ENCODE measurements at places on chromosomes 6 and 20. TPM values are rescaled to one million over a fixed set of nuclear protein-coding genes. Genes with fewer than 3 reads are reported as not detected.

Gene C6orf132
- 35.1 TPM for total RNA-seq

GRCh38 chr6:44652547-44652946, 265.0 kb downstream of the CDC5L start:
- no peak for DNase-seq
- no peak overlapping the region for H3K27ac ChIP-seq
- H3K4me3 ChIP-seq = no peak overlapping the region

DNA sequence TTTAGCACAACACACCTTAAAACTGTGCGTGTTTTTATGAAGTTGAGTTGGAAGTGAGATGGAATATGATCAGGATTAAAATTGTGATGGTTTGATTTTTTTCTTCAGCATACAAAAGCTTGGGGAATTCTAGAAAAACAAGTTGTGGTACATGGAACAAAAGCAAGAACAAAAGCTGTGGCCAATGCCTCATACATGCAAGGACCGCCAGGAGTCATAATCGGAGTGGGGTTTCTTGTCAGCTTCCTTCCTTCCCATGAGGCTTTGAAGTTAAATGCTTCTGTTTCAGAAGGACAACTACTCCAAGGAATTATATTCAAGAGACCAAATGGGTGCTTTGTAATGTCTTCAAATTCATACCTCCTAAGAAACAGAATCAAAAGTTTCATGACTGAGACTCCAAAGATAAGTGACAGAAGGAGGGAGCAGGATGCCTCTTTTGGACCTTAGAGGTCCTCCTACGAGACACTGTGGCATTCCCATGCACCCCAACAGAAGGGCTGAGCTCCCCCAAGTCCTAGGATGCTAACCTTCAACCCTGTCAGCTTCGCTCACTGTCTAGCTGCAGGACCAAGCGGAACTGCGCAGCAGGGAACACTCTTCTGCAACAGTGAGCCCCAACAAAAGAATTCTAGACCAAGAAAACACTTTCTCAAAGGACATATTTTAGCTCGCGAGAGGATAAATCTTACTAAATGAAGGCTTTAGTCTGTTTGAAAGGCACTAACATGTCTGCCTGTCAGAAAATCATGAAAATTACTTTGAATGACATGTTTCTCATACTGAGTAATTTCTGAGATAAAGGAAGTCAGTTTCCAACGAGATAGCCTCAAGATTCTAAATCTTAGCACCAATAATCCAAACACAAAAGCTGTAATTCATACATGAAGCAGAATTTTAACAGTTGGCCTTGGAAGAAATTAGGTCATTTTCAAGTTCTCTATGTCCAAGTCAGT, 108.5 kb upstream of the NHSL1 start:
- DNase-seq = no peak
- no peaks in the 10 kb centered on the region for H3K36me3 ChIP-seq
- no peaks in the 10 kb centered on the region for H3K4me1 ChIP-seq
- no peaks in the 10 kb centered on the region for H3K27me3 ChIP-seq

Gene MEI4
- not detected for total RNA-seq

DNA sequence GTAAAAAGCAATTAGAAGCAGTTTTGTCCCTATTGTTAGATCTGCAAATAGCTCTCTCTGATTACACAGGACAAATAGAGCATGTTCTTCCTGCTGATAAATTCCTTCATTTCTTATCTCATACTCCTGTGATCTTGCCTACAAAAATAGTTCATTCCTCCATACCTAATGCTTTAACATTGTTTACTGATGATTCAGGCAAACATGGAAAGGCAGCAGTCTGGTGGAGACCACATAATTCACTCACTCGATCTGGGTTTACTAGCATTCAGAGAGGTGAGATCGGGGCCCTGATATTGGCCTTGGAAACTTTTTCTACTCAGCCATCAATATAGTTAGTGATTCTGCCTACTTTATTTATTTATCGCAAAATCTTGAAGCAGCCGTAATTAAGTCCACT, 20.2 kb downstream of the HLA-DPA1 start:
- H3K27ac ChIP-seq = no peak overlapping the region
- H3K4me1 ChIP-seq = no peaks in the 10 kb centered on the region
- H3K4me3 ChIP-seq = no peak overlapping the region

GRCh38 chr6:36694616-36695015, 3.0 kb upstream of the RAB44 start:
- H3K4me1 ChIP-seq = no peaks in the 10 kb centered on the region
- no peaks in the 10 kb centered on the region for H3K36me3 ChIP-seq
- H3K4me3 ChIP-seq = no peak overlapping the region
- no peaks in the 10 kb centered on the region for H3K27me3 ChIP-seq
- no peak for DNase-seq
- H3K27ac ChIP-seq = no peak overlapping the region

DNA sequence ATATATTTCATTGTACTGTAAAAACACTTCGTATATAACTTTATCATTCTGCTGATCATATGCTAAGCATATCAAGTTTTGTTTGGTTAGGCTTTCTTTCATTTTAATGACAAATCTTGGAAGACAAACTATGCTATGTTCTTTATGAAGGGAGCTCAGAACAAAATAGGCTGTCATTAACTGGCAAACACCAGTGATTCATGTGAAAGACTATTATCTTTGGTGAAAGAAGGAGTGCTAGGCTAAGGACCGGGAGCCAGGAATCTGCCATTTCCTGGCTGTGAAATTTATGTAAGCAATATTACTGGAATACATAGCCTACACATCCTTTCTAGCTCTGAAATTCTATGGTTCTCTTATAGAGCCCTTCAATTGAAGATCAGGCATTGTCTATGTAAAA, 136.2 kb upstream of the CCN2 start:
- H3K27ac ChIP-seq = no peak overlapping the region
- H3K27me3 ChIP-seq = no peaks in the 10 kb centered on the region
- no peak for DNase-seq
- H3K4me3 ChIP-seq = no peak overlapping the region
- H3K4me1 ChIP-seq = no peaks in the 10 kb centered on the region

- no peak for DNase-seq
- no peak overlapping the region for H3K4me3 ChIP-seq
- no peak overlapping the region for H3K27ac ChIP-seq
- no peaks in the 10 kb centered on the region for H3K4me1 ChIP-seq
These were observed 54.5 kb downstream of the IPCEF1 start for GRCh38 chr6:154301839-154302752.

Gene MOG
- not detected for total RNA-seq

GRCh38 chr6:157711060-157711459, 112.0 kb upstream of the SNX9 start:
- H3K36me3 ChIP-seq = no peaks in the 10 kb centered on the region
- H3K4me3 ChIP-seq = no peak overlapping the region
- no peak for DNase-seq
- H3K27me3 ChIP-seq = no peaks in the 10 kb centered on the region

DNA sequence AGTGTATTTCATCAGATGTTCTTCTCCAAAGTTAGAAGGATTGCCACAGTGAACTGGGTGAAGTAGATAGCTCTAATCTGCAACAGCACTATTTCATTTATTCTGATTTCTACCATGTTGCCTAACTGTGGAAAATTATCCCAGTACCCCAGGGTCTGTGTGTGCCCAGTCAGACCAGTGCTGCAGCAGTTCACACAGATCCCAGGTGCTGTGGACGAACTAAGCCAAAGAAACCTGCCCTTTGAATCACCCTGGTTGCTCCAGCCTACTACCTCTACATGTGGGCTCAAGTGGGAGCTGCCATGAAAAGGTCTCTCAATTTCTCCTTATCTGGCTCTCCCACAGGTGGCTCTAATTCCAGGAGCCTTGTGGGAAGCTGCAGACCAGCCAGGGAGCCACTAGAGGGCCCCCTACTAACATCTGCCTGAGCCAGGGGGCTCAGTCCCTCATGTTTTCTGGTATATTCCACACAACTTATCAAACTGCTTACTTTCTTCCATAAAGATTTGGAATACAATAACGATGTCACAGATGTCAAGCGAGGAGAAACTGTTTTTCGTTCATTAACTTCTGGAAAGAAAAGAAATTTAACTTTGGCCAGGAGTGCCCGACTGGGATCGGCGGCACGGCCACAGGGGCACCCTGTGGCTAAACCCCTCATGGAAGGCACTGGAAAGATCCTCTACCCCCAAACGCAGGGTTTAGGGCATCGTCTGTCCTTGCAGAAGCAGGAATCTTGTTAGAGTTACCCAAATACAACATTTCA, 31.6 kb upstream of the LY86 start:
- no peaks in the 10 kb centered on the region for H3K36me3 ChIP-seq
- H3K27me3 ChIP-seq = no peaks in the 10 kb centered on the region

DNA sequence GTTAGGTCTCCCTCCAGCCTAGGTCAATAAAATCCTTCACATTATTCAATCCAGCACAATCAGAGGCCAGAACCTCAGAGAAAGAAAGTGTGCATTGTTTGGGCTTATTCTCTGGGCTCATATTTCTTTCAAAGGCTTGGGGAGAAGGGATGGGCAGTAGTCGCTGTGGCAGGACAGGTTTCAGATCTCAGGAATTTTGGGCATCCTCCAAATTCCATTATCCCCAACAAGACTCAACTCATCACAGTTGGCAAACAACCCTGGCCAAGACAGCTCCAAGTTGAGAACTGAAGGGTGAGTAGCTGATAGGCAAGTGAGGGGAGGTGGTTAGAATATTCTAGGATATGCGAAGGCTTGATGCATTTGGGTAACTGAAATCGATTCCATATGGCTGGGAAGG, 27.2 kb upstream of the CHD6 start:
- H3K4me1 ChIP-seq = no peaks in the 10 kb centered on the region
- no peaks in the 10 kb centered on the region for H3K36me3 ChIP-seq
- H3K27me3 ChIP-seq = no peaks in the 10 kb centered on the region
- no peak for DNase-seq

Gene SMIM13
- total RNA-seq = 6.3 TPM

DNA sequence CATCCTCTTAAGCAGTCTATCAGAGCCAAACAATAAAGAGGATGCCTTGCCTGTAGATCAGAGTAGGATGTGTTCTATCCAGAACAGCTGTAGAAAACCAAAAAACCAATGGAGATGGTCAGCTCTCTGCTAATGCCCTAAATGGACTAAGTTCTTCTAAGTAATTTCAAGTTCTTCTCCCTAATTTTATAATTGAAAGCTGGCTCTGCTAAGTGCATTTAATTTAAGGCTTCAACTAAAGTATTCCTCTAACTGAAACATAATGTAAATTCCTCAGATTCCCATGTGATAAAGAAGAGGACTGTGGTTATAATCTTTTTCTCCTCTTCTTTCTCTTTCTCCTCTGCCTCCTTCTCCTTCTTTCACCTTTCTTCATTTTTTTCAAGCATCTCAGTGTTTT, 709.5 kb downstream of the KIF16B start:
- H3K27me3 ChIP-seq = no peaks in the 10 kb centered on the region
- no peak overlapping the region for H3K4me3 ChIP-seq
- H3K4me1 ChIP-seq = no peaks in the 10 kb centered on the region
- H3K27ac ChIP-seq = no peak overlapping the region

Gene WFDC10B
- not detected for total RNA-seq

DNA sequence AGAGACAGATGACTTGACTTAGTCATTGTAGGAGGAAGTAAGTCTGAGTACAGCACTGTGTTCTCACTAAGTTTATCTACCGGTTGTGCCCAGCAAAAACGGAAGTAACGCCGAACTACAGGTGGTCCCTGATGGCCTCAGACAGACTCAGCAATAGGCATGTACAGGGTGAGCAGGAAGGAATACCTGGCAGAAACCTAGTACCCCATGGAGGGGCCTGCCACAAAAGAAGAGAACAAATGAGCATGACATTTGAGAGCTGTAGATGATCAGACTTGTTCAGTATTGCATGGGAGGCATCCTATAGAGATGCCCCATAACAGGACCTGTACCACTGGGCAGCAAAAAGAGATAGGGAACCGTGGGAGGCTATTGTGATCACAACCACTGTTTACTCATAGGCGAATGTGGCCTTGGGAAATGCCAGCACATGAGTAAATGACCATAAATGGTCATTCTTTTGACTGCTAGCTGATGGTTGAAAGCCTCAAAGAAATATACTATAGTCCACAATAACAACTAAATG, 106.4 kb upstream of the TAB2 start:
- no peaks in the 10 kb centered on the region for H3K36me3 ChIP-seq
- H3K4me1 ChIP-seq = no peaks in the 10 kb centered on the region
- no peak overlapping the region for H3K4me3 ChIP-seq
- H3K27me3 ChIP-seq = no peaks in the 10 kb centered on the region

DNA sequence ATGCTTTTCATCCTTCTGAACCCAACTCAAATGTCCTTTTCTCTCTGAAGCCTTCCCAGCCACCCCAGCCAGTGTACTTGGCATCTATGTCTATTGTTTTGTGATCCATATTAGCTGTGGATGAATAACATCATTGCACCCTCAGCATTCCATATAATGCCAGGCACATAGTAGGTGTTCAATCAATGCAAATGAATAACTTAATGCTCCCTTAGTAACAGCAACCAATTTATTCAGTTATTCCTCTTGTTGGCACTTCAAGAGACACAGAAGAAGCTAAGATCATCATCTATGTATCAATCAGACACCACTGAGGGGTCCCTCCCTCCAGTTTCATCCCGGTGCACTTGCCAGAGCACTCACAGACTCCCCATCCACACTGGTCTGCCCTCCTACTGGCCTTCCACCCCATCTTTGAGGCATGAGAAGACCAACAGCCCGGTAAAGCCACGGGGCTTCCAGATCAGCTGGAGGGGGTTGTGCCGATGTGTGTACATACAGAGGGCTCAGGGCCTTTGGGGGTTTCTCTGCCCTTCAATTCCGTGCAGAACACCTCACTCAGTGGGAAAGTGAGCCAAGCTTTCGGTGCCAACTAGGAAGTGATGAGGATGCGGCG, 2.4 kb upstream of the TAF8 start:
- peak overlapping the region; percentile 81 for H3K27ac ChIP-seq
- H3K4me1 ChIP-seq = peaks cover 27% of the 10 kb centered on the region
- H3K4me3 ChIP-seq = peak overlapping the region; percentile 73
- no peaks in the 10 kb centered on the region for H3K36me3 ChIP-seq

GRCh38 chr6:167861424-167861823, 34.7 kb downstream of the AFDN start:
- no peaks in the 10 kb centered on the region for H3K4me1 ChIP-seq
- no peak overlapping the region for H3K4me3 ChIP-seq
- H3K36me3 ChIP-seq = no peaks in the 10 kb centered on the region
- H3K27ac ChIP-seq = no peak overlapping the region
- no peaks in the 10 kb centered on the region for H3K27me3 ChIP-seq

Gene ADGRF5
- total RNA-seq = 3.3 TPM

DNA sequence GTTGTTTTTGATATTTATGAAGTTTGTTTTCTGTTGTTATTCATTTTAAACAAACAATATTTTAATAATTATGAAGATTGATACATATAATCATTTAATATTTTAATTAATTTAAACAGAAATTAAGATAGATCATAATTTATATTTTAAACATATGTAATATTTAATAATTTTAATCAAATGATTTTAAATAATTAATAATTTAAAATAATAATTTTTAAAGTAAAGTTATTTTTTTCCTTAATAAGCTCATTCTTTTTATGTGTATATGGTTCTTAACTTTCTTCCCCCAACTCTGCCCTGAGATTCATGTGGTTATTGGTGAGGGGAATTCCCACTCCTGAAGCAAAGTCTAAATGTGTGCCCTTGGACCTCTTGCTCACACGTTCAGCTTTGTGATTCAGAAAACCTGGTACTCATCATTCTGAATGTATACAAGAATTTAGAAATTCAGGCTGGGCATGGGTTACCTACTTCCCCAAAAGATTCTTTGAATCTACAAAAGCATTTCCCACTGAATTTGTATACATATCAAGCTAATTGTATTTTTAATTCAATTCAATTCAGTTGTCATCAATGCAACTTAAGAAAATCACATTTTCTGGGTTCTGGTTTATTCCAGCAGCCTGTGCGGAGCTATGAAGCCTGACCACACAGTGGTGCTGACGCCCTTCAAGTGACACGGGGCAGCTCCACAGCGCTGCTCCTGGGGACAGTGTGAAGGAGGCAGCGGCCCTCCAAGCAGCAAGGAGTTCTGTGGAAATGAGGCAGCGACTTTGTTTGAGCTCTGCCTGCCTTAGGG, 168.9 kb upstream of the UST start:
- H3K36me3 ChIP-seq = no peaks in the 10 kb centered on the region
- no peak overlapping the region for H3K4me3 ChIP-seq
- no peaks in the 10 kb centered on the region for H3K27me3 ChIP-seq
- H3K4me1 ChIP-seq = no peaks in the 10 kb centered on the region
- H3K27ac ChIP-seq = no peak overlapping the region

Measured in colonic mucosa (tissue), 4 donors.